Activated T-cell treated with anti-CD3 and anti-CD28 coated beads for 48 hours (primary cell): ENCODE measurements at places on chromosomes 12 and 14.
A peak's percentile ranks its signal among the peaks of the same experiment; 100 is the strongest.

- DNase-seq: no peak
Measured at GRCh38 chr14:31921721-31922120, 155.4 kb upstream of the ARHGAP5 start.

DNA sequence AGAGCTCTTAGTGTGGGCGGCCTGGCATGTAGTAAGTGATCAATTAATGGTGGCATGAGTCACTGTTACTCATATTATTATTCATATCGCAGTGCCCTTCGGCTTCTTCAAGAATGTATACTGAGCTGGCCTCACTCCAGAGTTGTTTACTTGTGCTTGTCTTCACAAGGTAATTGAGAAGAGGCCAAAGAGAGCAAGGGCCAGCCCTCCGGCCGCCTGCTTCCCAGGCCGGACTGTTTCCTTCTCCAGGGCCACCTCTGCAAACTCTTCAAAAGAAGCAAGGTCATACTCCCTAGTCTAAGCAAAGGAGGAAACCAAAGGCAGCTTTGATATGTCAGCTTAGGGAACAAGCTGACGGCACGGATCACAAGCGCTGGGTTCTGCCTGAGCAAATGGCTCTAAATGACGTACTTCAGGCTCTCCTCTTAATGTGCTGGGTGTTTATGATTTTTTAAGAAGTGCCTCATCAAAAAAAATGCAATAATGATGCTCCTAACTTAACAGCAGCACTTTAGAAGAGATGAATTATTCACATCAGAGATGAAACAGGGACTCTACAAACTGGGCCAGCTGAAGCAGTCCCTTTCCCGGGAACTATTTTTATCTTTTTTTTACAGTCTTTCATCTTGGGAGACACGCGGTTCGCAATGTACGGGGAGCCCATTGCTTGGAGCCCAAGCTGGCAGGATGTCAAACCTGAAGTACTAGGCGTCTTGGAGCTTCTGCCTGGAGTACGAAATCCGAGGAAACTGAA is 65.6 kb upstream of the DLK1 start:
- DNase-seq: no peak

- DNase-seq: no peak
Measured at GRCh38 chr14:20559461-20559904, 1.4 kb downstream of the RNASE9 start.

- DNase-seq: no peak
Measured at GRCh38 chr12:51985154-51985835, 21.5 kb upstream of the TAMALIN start.

DNA sequence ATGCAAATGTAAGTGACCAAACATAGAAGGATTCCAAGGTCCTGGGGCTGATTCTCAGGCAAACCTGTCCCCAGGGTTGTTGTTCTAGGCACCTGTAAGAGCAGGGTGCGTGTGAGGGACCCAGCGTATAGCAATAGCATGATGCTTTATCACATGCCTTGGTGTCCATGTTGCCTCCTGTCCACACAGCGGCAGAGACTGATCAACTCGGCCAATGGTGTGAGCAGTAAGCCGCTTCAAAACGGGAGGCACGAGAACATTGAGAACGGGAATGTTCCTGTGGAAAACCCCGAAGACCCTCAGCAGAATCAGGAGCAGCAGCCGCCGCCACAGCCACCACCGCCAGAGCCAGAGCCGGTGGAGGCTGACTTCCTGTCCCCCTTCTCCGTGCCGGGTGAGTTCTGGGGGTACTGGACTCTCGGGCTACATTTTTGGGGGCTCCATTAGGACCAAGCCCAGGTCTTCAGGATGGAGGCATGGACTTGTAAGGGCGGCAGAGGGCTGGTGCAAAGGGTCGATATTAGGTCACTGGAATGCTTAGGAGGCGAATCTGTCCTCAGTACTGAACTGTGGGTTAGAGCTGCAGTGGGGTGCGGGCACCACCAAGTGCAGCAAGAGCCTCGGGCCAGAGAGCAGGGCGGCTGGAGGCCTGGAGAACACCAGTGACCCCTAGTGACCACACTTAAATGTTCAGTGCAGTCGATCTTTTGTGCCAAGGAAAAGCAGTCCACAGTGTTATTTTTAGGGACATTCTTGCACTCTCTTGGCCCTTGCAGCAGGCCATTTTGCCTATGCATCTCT is 57.2 kb upstream of the RIN3 start:
- DNase-seq: no peak

DNA sequence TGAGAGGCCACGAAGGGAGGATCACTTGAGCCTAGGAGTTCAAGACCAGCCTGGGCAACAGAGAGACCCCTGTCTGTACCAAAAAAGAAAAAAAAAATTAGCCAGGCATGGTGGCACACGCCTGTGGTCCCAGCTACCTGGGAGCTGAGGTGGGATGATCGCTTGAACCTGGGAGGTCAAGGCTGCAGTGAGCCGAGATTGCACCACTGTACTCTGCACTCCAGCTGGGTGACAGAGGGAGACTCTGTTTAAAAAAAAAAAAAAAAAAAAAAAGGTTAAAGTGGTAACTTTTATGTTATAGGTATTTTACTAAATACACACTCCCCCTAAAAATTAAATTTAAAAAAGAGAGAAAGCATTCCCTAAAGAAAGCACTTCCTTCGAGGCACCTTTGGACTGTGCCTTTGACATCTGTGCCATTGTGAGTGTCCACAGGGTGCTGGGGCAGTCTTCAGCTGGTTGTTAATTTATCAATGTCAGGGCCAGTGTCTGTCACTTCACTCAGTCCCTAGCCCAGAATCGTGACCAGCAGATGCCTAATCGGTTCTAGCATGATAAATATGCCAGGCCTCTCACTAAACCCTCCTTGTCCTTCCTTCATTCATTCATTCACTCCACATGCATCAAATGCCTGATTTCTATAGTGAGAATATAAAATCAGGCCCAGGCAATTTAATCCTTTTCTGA is 63.1 kb downstream of the B4GALNT3 start:
- DNase-seq: no peak

- no peak for DNase-seq
Measured at GRCh38 chr14:58816416-58817115, 178.8 kb downstream of the DACT1 start.

- no peak for DNase-seq
Measured at GRCh38 chr14:100141098-100141497, 18.3 kb downstream of the DEGS2 start.

GRCh38 chr14:44712024-44712815 is 205.1 kb upstream of the FSCB start:
- no peak for DNase-seq

- DNase-seq: no peak
Measured at GRCh38 chr12:132278401-132279183, 50.8 kb downstream of the GALNT9 start.

GRCh38 chr14:103074729-103075367 is 9.2 kb upstream of the LBHD2 start:
- DNase-seq: no peak

DNA sequence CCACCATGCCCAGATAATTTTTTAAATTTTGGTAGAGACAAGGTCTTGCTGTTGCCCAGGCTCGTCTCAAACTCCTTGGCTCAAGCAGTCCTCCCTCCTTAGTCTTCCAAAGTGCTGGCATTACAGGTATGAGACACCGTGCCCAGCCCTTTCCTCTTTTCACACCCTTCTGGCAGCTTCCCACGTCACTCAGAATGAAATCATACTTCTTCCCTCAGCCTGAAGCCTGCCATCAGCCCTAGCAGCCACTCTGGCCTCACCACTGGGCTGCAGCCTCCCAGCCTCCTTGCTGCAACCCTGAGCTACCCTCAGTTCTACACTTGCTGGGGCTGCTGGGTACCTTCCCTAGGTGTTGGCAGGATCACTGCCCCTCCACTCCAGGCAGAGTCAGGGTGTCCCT is 18.2 kb downstream of the ANKRD9 start:
- no peak for DNase-seq

DNA sequence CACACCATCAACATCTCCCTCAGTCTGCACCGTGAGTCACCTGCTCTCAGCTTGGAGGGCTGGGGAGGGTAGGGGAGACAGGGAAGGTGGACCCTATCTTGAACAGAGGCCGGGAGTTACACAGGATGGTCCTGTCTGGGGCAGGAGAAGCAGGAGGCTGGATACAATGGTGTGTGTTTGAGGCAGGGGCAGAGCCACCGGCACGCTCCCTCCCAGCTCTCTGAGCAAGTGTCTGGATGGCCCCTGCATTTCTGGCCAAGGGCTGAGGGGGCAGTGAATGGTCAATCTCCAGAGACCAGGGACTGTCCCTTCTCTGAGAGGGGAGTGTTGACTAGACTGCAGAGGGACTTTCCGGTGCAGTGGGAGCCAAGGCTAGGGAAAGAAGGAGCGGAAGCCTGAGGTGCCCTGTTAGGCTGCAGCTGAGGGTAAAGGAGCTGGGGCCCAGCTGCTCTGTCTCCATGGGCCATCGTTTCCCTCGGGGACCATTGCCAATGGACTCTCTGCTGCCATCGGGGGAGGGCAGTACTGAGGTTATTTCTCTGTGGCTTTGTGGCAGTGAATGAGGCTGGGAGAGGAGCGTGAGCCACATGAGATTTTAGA is 1.9 kb downstream of the LRP1-AS start:
- DNase-seq: no peak

DNA sequence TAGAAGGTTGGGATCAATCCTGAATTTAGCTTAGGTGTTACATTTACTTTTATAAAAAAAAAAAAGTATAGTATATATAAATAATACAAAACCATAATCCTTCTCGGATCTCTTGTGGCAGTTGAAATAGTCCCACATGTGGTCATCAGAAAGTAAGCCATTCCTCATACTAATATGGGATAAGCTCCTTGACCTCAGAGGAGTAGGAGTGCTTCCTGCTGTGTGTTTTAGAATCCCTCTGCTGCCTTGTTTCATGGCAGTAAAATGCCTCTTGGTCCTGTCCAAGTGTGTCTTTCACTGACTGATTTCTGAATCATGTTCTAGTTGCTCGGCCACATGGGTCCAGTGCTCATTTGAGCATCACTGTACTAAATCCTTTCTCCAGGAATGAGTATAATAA is 117.0 kb downstream of the NTN4 start:
- no peak for DNase-seq

DNA sequence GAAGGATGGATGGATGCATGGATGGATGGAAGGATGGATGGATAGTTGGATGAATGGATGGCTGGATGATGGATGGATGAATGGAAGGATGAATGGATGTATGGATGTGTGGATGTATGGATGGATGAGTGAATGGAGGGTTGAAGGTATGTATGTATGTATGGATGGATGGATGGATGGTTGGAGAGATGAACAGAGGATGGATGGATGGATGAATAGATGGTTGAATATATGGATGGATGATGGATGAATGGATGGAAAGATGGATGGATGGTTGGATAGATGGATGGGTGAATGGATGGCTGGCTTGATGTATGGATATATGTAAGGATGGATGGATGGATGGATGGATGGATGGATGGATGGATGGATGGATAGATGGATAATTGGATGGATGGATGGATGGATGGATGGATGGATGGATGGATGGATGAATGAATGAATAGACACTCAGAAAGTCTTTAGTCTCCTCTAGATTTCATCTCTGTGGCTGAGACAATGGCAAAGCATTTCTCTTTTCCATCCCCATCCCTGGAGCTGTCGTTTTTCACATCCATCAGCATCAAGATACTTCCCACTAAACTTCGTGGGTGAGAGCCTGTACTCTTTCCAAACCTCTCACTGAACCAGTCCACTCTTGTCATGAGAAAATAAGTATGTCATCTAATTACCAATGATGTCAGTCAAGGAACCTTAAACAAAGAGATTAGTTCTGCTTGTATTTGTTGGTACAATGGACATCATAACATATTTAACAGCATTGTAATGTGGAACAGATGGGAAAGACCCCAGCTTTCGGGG is 74.8 kb upstream of the CLMN start:
- DNase-seq: no peak

DNA sequence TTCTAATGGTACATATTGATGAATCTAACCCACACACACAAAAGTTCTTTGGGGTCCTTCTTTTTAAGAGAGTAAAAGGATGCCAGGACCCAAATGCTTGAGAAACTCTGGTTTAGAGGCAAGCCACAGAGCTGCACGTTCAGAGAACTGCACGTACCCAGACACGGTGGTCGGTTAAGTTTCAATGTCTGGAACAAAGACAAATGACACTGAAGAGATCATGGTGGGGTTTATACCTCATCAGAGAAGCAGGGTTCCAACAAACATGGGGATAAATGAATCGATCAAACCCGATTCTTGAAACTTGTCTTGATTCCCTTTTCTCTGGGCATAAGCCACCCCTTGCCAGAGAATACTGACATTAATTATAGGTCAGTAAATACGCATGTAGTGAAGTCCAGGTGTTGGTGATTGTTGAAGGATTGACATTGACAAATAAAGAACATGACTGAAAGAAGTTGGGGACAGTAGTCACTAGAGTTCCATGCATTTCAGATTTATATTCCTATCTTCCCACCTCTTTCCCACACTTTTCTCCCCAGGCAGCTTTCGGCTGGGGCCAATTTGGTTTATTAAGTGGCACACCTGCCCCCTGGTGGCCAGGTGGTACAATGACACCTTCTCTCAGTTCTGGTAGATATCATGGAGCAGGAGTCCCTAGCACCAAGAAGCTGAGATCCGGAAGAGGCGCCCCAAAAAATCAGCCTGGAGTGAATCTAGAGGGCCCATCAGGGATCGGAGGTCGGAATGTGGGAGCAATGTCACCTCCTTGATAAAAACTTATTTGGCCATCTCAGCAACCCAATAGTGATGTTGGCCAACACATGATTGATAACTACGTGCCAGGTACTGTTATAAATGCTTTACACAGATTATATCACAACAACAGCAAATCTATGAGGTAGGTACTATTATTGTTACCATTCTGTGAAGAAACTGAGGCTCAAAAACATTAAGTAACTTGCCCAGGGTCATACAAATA is 17.8 kb upstream of the HDAC7 start:
- no peak for DNase-seq

GRCh38 chr14:20610002-20610765 is 19.0 kb upstream of the RNASE12 start:
- peak; percentile 77 for DNase-seq

- DNase-seq: no peak
Measured at GRCh38 chr12:25130741-25131188, 64.2 kb downstream of the DNAI7 start.

GRCh38 chr12:46356655-46357437 is 15.7 kb downstream of the SLC38A2 start:
- no peak for DNase-seq

DNA sequence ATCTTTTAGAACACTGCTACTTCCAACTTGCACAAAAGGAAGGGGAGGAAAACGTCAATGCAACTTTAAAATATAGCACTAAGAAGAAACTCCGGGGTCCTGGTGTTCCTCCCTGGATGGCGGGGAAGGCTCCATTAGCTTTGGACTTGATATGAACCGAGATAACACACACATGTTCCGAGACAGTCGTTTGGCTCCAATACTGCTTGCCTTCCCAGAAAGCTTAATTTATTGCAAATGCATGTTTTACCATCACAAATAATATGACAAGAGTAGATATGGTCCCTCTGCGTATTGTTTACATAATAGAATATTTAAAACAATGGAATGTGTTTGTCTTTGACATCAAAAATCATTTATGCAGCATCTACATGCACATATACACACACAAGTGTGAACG is 87.6 kb upstream of the CLMN start:
- DNase-seq: no peak

GRCh38 chr12:106309671-106310505 is 7.4 kb downstream of the TCP11L2 start:
- DNase-seq: no peak

GRCh38 chr14:72776701-72777261 is 117.1 kb downstream of the DPF3 start:
- no peak for DNase-seq
